ENCODE measurements at places on chromosomes 12 and 14. TPM values are rescaled to one million over a fixed set of nuclear protein-coding genes. Genes with fewer than 3 reads are reported as not detected.

The RNU4-1 gene
- total RNA-seq, result 623 TPM

DNA sequence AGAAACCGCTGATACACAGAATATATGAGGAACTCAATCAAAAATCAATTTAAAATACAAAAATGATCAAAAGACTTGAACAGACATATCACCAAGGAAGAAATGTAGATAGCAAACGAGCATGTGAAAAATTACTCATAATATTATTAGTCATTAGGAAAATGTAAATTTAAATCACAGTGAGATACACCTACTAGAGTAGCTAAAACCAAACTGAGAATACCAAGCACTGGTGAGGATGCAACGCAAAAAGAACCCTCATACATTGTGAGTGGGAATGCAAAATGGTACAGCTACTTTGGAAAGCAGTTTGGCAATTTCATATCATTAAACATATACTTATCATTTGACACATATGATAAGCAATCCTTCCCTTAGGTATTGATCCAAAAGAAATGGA is 101.1 kb upstream of the ST8SIA1 start:
- no peaks in the 10 kb centered on the region for H3K4me1 ChIP-seq
- H3K4me3 ChIP-seq, result no peak overlapping the region
- no peak overlapping the region for H3K27ac ChIP-seq
- no peak for DNase-seq
- H3K36me3 ChIP-seq, result no peaks in the 10 kb centered on the region

The PLBD1 gene
- not detected for total RNA-seq

DNA sequence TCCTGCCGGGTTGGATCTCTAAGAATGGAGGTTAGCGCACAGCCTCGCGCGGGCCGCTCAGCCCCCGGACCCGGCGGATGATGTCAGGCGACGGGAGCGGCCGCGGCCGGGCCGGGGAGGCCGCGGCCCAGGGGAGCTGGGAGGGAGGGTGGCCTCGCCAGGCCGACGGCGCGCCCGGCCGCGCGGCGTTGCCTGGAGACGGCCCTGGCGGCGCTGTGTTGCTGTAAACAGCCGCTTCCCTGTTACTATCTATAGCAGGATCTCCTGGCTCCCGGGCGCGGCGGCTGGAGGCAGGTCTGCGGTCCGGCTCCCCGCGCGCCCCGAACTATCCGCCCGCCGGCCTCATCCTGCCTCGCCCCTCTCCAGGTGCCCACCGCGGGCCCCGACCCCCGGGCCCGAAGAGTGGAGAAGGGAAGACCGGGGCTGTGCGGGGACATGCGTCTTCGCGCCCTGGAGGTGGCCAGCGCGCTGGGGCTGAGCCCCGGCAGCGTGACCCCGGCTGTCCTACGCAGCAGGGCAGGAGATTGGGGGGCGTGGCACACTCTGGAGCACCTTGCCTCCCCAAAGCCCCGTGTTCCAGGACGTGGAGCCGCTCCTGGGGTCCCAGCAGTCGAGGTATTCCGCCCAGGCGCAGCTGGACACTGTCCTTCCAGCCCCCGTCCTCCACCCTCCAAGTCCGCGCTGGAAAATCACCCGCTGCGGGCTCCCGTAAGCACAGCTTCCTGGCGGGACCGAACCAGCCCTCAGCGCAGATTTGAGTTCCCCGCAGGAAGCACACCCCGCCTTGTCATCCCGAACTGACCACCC is 1.4 kb upstream of the FOS start:
- H3K36me3 ChIP-seq, result peaks cover 3% of the 10 kb centered on the region
- peak; percentile 66 for DNase-seq
- peaks cover 42% of the 10 kb centered on the region for H3K4me1 ChIP-seq
- H3K27ac ChIP-seq, result peak overlapping the region; percentile 87
- H3K27me3 ChIP-seq, result peaks cover 35% of the 10 kb centered on the region

DNA sequence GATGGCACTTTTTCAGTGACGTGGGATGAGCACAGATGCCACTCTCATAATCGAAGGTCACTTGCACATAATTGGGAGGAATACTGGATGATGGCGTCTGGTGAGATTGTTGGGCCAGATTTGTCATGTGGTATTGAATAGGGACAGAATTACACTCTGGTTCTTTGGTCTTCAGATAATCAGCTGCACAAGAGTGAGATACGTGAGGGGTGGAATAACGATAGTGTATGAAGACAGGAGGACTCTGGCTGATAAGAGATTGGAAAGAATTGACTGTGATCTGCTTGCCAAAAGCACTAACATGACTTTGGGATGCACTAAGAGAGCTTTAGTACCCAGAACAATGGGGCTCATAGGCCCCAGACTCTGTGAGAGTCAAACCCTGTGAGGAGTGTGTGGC is 7.0 kb upstream of the RABGGTA start:
- H3K27ac ChIP-seq, result no peak overlapping the region
- no peak for DNase-seq
- no peaks in the 10 kb centered on the region for H3K27me3 ChIP-seq
- H3K36me3 ChIP-seq, result no peaks in the 10 kb centered on the region
- no peak overlapping the region for H3K4me3 ChIP-seq

DNA sequence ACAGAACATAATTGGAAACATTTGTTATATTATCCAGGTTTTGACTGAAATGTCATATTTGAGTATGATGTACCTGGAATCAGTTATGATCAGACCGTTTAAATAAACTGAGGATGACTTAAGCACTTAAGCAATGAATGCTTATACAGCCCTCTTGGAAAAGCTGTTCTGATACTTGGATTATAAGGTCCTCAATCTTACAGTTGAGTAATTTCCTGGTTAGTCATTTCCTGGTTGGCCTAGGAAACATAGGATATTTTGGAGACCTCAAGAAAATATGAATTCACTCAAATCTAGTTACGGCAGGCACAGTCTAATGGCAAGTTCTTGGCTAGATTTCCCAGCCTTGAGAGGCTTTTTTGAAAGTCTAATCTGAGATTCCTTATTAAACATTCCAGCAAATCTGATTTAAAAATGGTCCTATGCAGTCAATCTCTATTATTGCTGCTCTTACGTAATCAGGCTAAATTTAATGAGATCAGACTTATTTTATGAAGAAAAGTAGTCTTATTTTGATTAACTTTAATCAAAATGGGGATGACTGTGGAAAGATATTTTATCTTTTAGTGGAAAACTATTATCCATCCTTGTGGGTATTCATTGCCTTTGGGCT is 447.2 kb downstream of the SNAPC1 start:
- no peak overlapping the region for H3K27ac ChIP-seq
- H3K4me3 ChIP-seq, result no peak overlapping the region
- H3K27me3 ChIP-seq, result no peaks in the 10 kb centered on the region
- H3K36me3 ChIP-seq, result no peaks in the 10 kb centered on the region
- no peaks in the 10 kb centered on the region for H3K4me1 ChIP-seq
- DNase-seq, result no peak

The COX6A1 gene
- total RNA-seq, result 204 TPM

- DNase-seq, result no peak
- H3K4me3 ChIP-seq, result no peak overlapping the region
- H3K36me3 ChIP-seq, result 0 out of 3 replicates have a peak, but pooled peaks cover 2% of the 10 kb centered on the region
- H3K4me1 ChIP-seq, result no peaks in the 10 kb centered on the region
Measured at GRCh38 chr14:71532790-71533189, 399.4 kb upstream of the RGS6 start.

The BDKRB1 gene
- total RNA-seq, result not detected
